ENCODE measurements at places on chromosomes 1 and 21. TPM values are rescaled to one million over a fixed set of nuclear protein-coding genes. Genes with fewer than 3 reads are reported as not detected.

GRCh38 chr1:236768601-236769000, 26.5 kb upstream of the MTR start:
- no peak for DNase-seq

DNA sequence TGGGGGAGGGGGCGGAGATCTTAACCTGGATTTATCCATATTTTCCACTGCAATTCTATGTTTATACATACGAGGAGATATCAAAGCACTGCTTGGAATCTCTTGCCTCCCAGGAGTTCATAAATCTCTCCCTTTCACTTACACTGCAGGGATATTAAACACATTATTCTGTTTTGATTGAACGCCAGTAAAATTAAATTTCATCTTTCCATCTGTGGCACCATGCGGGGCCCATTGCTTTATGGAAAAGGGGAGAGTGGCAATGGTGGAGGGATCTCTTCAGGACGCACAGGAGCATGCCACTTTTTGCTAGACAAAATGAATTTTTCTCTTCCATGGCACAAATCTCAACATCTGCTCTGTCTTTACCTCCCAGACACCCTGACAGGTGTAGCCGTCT, 648.0 kb upstream of the PLXNA2 start:
- no peak for DNase-seq

- DNase-seq, result peak; percentile 95
These were observed 21.3 kb upstream of the ATF3 start for GRCh38 chr1:212587016-212587887.

DNA sequence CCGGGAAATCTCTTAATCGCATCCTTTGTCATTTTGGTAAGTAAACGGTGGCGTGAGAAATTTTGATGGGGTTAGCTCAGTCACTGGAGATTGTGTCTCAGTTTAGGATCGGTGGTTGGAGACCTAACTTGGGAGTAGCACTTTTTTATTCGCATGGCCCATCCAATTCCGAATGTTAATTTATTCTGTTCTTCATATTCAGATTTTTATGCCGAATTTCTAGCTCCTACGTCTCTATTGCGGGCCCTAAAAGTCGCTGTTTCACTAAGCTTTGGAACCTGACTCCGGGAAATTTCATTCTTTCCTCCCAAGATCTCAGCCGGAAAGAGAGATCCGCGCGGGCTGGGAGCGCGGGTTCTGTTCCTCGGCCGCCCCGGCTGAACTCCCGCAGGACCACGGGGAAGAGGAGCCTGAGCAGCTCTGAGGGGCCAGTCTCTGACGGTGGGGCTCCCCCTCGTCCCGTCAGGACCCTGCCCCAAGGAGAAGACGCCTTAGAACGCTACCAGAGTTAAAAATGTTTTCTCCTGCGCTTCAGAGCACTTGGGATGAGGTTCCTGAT, 279.7 kb downstream of the FAM72C start:
- no peak for DNase-seq

DNA sequence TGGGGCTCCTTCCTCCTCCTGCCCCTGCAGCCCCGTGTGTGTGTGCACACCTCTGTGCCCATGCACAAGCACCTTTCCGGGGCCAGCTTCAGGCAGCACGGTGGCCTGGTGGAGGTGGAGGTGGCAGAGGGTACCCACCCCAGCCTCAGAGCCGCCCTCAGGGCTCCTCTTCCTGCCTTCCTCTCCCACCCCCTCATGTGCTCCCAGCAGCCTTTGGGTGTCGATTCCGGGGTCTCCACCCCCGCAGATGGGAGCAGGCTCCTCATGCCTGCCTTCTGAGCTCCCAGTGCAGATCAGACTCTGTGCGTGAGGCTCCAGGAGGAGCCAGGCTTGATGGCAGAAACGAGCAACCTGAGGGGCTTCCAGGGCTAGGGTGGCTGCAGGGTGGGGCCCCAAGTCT, 29.2 kb upstream of the PLCH2 start:
- no peak for DNase-seq

DNA sequence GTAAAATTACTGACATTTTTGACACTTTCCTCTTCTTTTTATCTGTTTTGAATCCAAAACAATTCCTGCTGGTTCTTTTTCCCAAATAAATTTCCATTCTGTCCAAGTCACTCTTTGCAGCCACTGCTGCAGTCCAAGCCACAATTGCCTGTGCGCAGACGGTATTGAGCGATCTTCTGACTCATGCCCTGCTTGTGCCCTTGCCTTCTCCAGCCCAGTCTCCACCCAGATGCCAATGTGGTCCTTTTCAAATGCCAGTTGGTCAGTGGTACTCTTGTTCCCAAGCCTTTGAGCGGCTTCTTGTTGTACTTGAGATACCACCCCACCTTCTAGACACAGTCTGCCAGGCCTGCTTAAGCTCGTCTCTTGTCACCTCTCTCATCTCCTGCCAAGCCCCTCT, 78.9 kb downstream of the CAMTA1 start:
- no peak for DNase-seq

DNA sequence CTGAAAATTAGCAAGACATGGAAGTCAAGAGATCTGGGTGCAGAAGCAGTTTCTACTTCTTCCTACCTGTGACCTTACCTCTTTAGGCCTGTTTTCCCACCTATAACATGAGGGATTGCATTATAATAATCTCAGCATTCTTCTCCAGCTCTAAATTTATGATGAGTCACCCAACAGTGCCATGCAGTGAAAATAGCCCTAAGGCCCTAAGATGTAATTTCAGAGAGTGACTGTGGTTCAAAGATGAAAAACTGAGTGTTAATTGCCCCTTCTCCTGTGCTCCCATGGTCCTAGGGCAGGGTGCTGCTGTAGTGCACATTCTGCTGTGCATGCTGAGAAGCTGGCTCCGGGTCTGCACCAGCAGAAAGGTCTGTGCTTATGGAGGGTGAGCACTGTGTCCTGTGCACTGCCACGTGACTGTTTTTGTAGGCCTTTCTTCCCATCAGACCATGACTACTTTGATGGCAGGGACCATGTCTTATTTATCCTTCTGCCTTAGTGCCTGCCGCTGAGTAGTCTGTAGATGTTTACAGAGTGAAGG, 29.7 kb downstream of the JUN start:
- no peak for DNase-seq

DNA sequence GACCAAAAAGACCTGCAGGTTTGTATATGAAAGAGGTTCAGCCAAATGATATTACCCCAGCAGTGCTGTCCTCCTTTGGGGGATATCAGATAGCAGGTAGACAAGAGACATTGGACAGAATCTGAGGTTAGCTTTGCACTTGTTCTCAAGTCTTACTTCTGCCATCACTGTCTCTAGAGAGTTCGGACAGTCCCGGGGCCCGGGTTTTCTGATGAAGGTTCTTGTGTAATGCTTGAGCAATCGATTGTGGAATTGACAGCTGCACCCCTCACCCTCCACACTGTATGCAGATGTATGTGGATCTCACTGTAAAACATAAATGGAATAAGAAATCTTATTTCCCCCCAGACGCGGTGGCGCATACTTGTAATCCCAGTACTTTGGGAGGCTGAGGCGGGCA, 56.2 kb upstream of the MORC3 start:
- DNase-seq, result no peak

- peak; percentile 75 for DNase-seq
These were observed 57.7 kb downstream of the ATG4C start for GRCh38 chr1:62841587-62842169.

CD160 gene
- polyA plus RNA-seq, result not detected

ARHGEF10L gene
- 14.5 TPM for polyA plus RNA-seq

NR1I3 gene
- polyA plus RNA-seq, result not detected

TNFSF18 gene
- 0.12 TPM for polyA plus RNA-seq

All from IMR-90 (cell line).